ENCODE measurements at places on chromosomes 6 and 20.

GRCh38 chr6:106790149-106790770, 160.9 kb downstream of the QRSL1 start:
- no peak for DNase-seq

- peak; percentile 50 for DNase-seq
Measured at GRCh38 chr6:56475736-56476457, 166.8 kb downstream of the DST start.

GRCh38 chr6:109262261-109262660, 120.0 kb downstream of the CD164 start:
- DNase-seq = no peak

DNA sequence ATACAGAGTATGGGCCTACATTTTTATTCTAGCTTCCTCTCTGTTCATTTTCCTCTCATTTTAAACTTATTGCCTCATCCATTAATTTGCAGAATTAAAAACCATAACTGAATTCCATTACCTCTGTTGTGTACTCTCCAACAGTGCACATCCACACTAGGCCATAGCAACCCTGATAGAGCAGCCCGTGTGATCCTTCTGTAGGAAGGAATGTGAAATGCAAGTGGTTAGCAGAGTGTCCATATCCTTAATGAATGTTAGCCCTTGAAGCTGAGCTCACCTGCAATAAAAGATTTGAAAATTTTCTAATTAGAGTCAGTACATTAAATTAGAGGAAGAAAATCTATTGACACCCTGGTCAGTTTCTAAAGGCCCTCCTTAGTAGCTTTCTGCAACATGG, 6.5 kb upstream of the GRIK2 start:
- DNase-seq = no peak

DNA sequence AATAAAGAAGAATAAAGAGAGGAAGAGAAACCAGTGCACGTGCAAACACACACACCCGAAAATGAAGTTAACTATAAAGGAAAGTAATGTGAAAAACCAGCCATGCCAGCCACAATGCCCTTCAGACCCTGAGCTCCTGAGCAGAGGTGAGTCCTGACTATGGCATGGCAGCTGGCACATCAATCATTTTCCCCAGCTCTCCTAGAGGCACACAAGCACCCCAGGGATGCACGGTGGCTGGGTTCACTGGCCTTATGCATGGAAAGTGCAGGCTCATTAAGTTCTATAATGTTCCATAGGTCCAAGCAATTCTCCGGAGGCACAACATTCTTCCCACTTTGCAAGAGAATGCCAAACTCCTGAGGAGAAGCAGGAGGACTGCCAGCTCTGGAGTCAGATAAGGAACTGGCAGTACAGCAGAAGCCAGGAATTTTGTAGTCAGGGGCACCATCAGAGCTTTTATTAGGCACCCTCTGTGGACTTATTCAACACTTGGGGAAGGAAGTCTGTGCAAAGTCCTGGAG, 175.0 kb upstream of the PRDM1 start:
- no peak for DNase-seq

DNA sequence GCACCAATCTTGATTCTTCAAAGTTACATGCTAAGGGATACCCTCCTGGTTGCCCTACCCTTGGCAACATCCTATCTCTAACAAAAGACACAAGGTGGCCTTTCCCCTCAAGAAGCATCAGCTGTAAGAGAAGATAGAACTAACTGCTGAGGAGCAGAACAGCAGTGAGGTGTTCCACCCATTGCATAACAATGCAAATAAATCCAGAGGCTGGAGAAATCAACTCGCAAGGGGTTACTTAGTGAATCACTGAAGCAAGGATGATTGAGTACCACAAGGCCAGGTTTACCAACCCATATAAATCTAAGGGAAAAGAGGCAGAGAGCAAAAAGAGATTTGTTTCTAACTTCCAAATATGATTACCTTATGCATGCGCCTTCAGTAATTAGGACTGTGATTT, 36.7 kb downstream of the F13A1 start:
- DNase-seq = no peak

- DNase-seq = peak; percentile 43
Measured at GRCh38 chr6:89414215-89414614, 2.1 kb upstream of the RRAGD start.

GRCh38 chr6:6788394-6789032, 200.0 kb downstream of the LY86 start:
- DNase-seq = no peak

DNA sequence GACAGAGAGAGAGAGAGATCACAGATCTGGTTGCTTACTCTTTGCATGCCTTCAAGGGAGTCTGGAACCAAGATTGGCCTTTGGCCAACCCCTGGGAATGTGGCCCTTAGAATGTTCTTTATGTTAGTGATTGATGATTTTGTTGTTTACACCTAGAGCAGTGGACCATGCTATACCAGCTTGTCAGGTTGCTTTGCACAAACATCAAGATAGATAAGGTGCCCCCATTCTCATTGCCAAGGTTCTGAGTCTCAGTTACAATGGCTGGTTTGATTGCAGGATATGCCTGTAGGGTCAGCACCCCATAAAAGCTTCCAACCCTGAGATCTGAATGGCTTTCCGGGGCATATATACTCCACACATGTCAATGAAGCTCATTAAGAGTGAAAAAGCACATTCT, 53.5 kb upstream of the SLC2A12 start:
- no peak for DNase-seq

DNA sequence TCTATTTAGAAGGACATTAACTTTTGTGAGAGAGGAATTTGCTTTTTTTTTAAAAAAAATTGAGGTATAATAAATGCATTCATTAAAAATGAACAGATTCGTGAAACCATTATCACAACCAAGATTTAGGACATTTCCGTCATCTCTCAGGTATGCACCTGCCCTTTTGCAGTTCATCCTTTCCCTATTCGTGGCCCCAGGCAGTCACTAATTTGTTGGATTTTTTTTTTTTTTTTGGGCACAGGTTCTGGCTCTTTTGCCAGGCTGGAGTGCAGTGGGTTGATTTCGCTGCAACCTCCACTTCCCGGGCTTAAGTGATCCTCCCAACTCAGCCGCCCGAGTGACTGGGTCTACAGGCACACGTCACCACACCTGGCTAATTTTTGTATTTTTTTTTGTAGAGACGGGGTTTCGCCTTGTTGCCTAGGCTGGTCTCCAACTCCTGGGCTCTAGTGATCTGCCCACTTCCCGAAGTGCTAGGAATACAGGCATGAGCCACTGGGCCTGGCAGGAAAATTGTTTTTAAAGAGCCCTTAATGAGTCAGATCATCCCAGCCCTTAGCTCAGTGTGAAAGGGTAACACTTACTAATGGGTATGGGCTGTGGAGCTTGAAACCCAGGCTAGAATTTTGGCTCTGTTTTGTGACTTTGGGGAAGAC, 9.2 kb downstream of the PHF3 start:
- DNase-seq = no peak

DNA sequence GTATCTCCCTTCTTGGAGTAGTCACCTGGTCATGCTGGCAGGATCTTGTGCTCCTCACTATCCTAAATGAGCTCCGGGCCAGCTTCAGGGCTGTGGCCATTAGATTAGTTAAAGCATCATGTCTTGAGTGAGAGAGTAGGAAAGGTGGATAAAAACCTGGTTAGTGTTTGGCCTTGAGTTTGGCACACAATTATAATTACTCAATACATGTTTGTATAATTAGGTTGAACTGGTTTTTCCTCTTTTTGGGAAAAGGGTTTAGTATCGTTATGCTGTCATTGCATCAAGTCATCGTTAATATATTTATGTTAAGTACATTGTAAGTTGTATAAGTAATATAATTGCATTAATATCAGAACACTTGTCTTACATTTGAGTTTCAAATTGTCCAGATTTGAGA, 126.3 kb downstream of the CDKAL1 start:
- DNase-seq = no peak

GRCh38 chr6:51045548-51045947, 226.9 kb downstream of the TFAP2B start:
- DNase-seq = no peak

DNA sequence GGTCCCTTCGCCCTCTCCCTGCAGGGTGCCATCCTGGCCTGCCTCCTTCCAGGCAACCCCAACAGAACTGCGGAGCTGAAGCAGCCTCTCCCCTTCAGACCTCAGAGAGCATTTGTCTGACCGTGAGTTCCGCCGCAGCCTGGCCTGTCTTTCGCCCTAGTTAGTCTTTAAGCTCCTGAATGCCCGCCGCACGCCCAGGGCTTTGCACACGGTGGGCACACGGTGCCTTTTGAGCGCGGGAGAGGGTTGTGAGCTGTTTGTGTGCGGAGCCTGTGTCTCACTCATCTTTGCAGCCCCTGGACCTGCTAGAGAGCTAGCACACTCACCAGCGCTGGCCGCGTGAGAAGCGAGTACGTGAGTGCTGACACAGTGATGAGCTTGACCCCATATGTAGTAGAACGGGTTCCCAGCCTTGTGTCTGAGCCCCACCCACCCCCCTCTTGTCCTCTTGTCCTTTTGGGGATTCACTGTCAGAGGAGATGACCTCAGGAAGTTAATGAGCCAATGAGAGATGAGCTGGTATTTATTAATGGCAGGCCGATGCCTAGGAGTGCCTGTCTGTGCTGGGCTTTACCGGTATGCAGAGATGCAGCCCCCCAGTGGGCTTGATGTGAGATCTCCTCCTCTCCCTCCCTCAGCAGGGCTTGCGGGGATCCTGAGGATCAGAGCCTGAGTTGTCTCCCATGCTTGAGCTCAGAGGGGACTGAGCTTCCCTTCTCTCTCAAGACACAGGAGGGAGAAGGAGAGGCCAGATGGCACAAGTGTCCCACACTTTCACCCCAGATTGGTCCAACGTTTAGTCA, 249.2 kb downstream of the FARS2 start:
- no peak for DNase-seq

DNA sequence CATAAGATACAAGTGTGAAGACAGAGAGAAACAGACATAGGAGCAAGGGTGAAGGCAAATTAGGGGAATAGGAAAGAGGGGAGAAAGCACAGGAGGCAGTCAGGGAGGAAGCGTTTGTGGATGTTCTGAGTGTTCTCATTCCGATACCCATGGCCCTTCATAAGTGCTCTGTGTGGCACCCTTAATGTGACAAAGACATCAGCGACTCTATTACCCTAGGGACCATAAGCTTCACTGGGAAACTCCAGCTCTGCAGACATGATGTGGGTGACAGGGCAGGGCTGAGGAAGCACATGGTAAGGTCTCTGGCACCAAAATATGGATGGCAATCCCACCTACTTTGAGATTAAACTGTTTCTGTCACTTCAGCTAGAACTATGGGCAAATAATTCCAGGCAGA, 33.0 kb downstream of the F13A1 start:
- no peak for DNase-seq

DNA sequence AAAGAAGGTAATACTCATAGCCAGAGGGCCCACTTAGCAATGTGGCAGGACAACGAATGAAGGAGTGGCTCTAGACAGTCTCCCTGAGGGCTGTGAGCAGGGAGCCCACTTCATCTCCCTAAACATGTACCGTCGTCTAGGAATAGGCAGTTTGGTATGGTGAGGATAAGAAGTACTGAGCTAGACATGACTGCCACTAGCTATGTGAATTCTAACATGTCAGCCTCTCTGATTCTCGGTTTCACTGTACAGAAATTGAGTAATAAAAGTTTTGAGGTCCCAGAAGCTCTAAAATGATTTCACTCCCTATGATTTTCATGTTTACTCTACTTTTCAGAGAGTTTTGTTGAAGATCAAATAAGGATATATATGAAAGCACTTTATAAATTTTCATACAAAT, 107.1 kb downstream of the AHI1 start:
- DNase-seq = no peak

- no peak for DNase-seq
Measured at GRCh38 chr6:107538856-107539387, 49.0 kb downstream of the SOBP start.

- DNase-seq = no peak
Measured at GRCh38 chr6:36383606-36384005, 3.9 kb downstream of the ETV7 start.

DNA sequence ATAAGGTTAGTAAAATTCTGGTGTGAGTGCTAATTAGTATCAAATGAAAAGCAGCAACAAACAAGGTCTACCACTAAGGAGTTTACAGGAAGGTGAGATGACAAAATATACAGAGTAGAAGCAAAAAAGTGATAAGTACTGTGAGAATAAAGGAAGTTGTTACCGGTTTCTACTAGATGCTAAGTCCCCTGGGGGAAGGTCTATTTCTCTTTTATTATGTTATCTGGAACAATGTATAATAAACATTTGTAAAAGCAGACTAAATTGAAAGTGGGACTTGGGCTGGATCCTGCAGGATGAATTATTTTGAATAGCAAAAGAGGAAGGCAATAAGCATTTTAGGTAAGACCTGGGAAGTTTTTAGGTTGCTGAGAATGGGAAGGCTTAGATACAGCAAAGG, 158.7 kb upstream of the SLC22A16 start:
- DNase-seq = no peak

- DNase-seq = peak; percentile 86
Measured at GRCh38 chr6:132530293-132530974, 7.6 kb upstream of the TAAR9 start.

- peak; percentile 53 for DNase-seq
Measured at GRCh38 chr6:125219361-125219895, 65.9 kb downstream of the TPD52L1 start.

- DNase-seq = no peak
Measured at GRCh38 chr20:19056909-19057308, 155.5 kb upstream of the SLC24A3 start.

DNA sequence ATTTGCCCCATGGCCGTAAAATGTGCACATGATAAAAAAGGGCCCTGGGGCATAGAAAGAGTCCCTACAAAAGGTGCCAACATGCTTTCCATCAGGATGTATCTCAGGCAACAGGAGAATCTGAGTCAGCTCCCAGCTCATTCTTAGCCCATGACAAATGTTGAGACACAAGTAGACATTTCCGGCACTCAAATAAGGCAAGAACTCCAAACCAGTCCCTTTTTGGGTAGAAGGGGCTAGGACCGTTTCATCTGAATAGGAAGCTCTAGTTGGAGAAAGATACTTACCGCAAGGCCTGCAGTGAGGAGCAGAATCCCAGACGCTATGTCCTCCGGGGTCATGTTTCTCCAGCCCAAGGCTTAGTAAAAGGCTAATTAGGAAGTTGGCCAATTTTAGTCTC, 261.0 kb upstream of the RIN2 start:
- no peak for DNase-seq

DNA sequence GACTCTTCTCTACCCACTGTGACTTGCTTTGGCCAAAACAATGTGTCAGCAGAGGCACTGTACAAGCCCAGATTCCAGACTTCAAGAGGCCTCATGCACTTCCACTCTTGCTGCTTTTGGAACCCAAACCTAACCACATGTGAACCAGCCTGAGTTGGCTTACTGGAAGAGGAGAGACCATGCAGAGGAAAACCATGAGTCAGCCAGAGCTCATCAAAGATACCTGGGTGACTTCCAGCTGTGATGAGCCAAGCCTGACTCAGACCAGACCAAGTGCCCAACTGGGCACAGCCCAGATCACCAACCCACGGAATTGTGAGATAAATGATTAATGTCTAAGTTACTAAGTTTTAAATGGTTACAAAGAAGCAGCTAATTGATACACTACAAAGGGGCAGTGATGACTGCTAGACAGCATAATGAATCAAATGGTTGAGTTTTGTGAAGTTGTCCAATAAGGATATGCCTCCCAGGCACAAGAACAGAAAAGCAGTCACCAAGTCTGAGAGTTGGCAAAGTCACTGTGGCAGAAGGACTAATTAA, 16.2 kb upstream of the BEND6 start:
- DNase-seq = peak; percentile 9

- no peak for DNase-seq
Measured at GRCh38 chr20:38127920-38128528, 37.0 kb downstream of the TGM2 start.

GRCh38 chr6:4950836-4951533, 52.9 kb downstream of the RPP40 start:
- peak; percentile 70 for DNase-seq

All from hepatocyte (in vitro differentiated cells).